Osteoblast (primary cell): ENCODE measurements at places on chromosomes 3 and 15. TPM values are rescaled to one million over a fixed set of nuclear protein-coding genes. Genes with fewer than 3 reads are reported as not detected.

DNA sequence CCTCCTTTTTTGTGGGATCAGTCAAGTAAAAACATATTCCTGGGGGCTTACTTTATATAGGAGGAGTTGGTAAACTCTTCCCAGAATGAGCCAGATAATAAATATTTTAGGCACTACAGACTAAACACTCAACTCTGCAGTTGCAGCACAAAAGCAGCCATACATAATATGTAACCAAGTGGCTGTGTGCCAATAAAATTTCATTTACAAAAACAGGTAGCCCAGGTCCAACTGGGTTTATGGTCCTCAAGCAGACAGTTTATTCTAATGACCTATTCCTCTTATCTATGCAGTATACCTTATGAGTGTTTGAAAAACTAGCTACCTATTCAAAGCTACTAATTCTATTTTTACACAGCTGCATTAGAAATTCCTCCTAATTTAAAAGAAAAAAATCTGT, 61.8 kb downstream of the FAIM start:
- no peak for DNase-seq

- no peak for DNase-seq
Measured at GRCh38 chr3:171660188-171660587, 150.1 kb downstream of the PLD1 start.

DNA sequence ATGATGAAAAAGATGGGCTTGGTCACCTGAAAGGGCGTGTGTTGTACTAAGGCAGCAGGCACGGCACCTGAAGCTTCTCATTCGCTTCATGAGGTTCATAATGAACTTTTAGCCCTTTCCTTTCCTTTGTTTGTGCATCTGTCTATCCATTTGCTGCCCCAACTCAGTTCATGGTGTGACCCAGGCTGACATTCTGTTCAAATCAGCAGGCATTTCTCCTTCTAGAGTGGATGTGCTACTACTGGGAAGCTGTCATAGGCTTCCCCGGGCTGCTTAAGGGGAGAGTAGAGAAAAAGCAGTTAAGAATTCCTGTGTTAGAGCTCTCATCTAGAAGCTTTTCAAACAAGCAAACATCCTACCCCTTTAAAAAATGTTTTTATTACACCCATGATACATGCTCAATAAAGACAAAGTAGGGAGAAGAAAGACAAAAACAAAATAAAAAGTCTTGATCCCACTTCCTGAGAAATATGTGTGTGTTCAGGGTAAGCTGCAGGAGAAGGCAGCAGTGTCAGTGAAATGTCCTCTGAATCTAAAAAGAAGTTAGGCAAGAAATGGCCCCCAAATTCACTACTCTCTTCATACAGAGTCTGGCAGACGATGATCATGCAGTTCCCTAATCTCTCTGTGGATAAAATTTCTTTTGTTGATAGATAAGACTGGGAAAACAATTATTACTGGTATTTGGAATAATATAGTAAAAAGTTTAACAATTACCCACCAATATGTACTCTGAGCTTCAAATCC, 136.9 kb upstream of the PFN2 start:
- DNase-seq: peak; percentile 43

GRCh38 chr3:127614928-127615589, 13.9 kb upstream of the PODXL2 start:
- peak; percentile 26 for DNase-seq

DNA sequence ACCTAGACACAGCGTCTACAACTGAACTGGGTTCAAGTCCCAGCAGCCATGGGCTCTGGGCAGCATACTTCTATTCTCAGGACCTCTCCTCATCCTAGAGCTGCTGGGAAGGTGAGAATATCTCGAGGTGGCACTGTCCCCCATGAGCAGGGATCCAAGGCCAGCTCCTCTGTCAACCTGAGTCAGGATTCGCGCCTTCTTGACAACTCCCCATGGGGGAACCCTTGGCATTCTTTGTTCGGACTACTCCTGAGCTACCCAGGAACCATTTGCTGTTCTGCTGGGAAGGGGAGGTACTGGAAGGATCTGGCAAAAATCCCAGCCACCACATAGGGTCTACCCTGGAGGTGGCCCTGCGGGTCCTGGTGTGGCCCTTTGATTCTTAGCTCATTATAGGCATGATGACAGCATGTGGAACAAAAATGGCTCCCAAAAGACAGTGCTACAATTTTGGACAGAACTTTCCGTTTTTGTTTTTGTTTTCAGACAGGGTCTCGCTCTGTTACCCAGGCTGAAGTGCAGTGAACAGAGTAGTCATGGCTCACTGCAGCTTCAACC, 22.3 kb downstream of the PLXNB1 start:
- DNase-seq: peak; percentile 72

SST gene
- total RNA-seq: not detected in 2 replicates

TMEM158 gene
- 4.7 and 9.0 TPM in 2 replicates for total RNA-seq

DNA sequence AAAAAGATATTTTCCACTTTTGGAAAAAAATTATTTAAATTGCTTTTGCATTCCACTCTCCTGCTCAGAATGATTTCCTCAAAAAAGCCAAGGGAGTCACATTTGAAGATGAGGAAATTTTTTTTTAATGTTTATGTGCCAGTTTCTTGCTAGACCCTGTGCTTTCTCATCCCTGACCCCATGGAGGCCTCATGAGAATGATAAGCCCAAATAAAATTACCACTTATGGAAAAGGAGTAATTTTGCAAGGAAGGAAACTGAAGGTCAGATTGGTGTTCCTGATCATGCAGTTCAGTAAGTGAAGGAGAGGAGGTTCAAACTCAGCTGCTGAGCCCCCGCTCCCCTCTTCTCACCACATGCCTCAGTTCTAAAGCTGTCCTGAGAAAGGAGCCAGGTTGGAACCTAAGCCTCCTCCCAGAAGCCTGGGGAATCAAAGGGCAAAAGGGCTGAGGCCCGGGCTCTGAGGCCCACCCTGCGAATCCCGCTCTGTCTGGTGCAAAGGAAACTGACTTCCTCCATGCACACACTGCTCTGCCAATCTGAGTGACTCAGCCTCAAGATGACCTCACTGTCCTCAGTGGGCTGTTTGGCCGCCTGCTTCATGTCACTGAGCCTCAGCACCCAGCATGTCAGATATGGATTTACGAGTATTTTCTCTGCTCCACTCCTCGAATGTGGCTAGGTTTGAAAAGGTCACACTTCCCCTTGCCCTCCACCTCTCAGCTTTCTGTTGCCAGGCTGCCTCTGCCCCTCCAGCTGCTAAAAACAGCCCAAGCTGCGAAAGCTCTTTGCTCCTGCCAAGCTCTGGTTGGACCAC, 56.9 kb upstream of the FLNB start:
- DNase-seq: peak; percentile 90

DNA sequence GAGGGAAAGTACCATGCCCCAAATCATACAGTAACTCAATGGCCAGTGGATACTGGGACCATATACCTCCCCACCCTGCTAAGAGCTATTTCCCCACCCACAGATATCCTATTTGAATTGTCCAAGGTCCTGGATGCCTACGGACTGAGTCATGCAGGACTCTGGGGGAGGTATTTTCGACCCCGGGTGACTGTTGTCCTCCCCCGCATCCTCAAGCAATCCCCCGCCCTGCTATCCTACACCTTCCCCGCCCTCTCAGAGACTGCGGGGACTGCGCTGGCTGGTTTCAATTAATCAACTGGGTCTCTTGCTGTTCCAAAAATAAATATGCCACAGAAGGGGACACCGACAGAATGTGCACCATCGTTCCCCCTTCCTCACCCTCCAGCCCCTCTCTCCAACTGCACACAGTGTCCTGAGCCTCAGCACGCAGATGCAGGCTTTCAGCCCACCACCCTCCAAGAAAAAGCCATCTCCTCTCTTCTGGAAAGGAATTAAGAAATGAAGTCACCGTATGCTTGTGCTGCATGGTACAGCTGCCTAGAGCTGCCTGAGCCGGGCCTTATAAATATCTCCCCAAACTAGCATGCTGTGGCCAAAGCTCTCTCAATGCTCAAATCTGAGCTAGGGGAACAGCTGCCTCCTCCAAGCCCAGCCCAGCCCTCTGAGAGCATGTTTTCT, 8.1 kb downstream of the CAV3 start:
- peak; percentile 86 for DNase-seq

- no peak for DNase-seq
Measured at GRCh38 chr3:116002235-116002634, 378.9 kb downstream of the GAP43 start.
